Tracheal epithelial cell (primary cell): ENCODE measurements at places on chromosomes 1 and 21. TPM values are rescaled to one million over a fixed set of nuclear protein-coding genes. Genes with fewer than 3 reads are reported as not detected.

ROR1 gene
- total RNA-seq: 0.64 and 3.6 TPM in 2 replicates

CELA2A gene
- total RNA-seq: not detected in 2 replicates

RAB4A gene
- total RNA-seq: 38.1 and 42.0 TPM in 2 replicates

ZNF593OS gene
- not detected in 2 replicates for total RNA-seq

ADAMTS5 gene
- under 0.01 and 1.4 TPM in 2 replicates for total RNA-seq

CD1D gene
- 0.96 and 3.8 TPM in 2 replicates for total RNA-seq

SLC2A1 gene
- 1,188 and 2,122 TPM in 2 replicates for total RNA-seq

HHIPL2 gene
- under 0.01 TPM in 1 of 2 replicates, not detected in the other for total RNA-seq

CFAP107 gene
- total RNA-seq: not detected in 2 replicates
